AG10803 (cell line): ENCODE measurements at places on chromosomes 7 and 10.
A peak's percentile ranks its signal among the peaks of the same experiment; 100 is the strongest.

- DNase-seq: no peak
Measured at GRCh38 chr7:41107938-41108448, 594.9 kb downstream of the INHBA start.

DNA sequence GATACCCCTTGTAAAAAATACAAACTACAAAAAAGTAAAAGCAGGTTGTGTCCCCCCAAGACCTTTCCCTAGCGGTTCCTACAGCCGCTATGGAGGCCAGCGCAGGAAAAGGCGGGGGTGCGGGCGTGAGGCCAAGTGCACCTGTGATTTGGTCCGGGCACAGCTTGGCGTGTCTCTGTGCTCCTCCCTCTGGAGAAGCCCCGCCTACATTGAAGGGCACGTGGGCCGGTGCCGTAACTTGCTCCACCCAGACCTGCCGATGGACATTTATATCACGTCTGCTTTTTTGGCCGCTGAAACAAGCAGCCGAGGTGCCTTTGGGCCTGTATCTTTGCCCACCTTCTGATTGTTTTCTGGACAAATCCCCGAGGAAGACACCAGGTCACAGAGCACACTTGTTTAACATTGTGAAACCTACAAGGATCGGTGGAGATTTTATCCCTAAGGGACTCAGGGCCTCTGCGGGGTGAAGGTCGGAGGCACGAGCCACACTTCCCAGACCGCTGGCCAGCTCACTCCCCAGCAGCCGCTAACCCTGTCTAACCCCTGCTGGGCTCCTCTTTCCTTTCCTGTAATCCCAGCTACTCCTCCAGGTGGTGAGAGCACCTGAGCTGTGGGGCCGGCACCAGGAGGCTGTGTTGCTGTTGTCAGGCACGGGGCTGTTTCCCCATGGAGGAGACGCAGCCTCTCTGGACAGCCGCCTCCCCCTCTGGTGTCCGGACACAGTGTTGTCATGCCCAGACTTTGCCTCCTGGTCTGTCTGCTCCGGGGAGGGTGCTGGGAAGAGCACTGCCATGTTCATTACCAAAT, 18.8 kb upstream of the INPP5A start:
- no peak for DNase-seq

DNA sequence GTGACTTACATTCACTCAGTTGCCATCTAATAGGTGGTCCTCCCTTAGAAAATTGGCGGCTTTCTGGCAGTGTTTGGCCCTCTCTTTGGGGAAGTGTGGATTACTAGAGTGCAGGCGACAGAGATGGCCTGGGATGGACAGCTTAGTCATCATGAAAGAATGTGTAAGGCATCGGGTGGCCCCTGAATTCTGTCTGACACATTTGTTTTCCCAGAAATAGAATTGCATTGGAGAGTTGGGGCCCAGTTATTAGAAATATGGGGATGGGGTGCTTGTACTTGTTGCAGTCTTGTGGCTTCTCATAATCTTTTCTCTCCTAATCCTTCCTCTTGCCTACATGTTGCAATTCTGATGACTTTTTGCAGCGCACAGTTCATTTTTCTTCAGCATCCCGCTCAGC, 13.8 kb downstream of the TCF7L2 start:
- peak; percentile 49 for DNase-seq

GRCh38 chr7:117588352-117588794, 108.5 kb downstream of the CFTR start:
- no peak for DNase-seq

- DNase-seq: peak; percentile 90
Measured at GRCh38 chr10:101000915-101001658, 1.5 kb downstream of the LZTS2 start.

- no peak for DNase-seq
Measured at GRCh38 chr7:20404320-20404719, 73.6 kb downstream of the ITGB8 start.

GRCh38 chr10:93816123-93816747, 58.5 kb downstream of the LGI1 start:
- peak; percentile 80 for DNase-seq

GRCh38 chr10:55146032-55146431, 345.0 kb upstream of the PCDH15 start:
- DNase-seq: no peak

DNA sequence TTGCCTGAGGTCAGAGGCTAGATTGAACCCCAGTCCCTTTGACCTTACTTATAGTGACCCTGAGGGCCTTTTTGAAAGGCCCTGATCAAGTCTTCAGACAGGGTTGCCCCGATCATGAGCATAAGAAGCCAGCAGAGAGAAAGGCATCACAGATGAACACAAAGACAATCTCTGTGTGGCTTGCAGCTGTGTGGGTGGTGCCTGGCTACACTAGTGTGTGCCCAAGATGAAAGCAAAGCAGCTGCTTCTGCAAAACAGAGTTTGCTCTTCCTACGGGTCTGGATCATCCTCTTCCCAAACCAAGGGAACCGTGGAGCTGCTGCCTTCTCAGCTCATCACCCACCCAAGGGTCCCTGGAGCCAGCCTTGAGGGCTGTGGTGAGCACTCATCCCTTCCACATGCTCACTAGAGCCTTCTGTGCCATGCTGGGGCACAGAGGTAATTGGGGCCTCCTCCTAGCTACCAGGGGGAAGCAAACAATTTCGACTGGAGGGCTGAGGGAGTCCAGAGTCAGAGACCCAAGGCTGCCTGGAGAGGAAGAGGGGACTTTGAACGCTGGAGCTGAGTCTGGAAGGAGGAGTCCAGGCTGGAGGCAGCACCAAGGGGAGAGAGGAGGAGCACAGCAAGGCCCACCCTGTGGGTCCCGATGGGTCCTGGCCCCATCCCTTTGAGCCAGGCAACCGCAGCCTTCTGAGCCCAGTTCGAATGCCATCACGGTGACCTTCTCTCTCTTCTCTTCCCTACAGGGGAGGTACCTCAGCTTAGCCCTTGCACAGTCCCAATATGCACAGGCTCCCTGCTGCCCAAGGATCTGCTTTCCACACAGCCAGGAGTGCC, 42.3 kb downstream of the ANTXRL start:
- no peak for DNase-seq

- DNase-seq: no peak
Measured at GRCh38 chr7:48643431-48644013, 280.8 kb upstream of the CDC14C start.

DNA sequence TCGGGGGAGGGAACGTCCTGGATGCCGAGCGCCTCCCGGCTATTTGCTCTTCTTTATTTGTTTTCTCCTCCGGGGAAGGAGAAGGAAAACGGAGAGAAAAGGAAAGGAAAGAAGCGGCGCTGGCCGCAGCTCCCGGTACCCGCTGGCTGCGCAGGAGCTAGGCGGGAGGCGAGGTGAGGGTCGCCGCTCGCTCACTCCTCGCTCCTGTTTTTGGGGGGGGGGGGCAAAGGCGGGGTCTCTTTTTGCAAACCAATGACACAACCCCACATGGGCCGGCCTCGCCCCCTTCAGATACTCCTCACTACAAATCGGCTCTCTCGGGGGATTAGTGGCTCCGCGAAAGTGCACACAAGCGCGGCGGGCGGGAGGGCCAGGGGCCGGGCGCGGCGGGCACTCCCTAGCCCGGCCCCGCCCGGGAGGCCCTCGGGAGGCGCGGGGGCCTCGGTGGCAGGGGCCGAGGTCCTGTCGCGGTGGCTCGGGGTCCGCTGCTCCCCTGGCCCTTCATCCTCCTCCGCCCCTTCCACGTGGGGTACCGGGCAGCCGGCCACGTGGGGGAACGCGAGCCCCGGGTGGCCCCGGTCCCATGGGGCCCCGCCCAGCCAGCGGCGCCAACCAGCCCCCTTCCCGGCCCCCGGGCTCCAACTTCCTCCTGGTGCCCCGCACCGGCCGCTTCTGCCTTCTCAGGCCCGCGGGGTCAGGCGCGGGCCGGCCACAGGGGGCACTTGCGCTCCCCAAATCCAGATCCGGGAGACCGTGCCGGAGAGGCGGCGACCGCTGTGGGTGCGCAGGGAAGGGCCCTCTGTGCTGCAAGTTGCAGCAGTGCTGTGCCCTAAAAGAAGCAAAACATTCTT, 718 bp upstream of the CTBP2 start:
- peak; percentile 79 for DNase-seq

DNA sequence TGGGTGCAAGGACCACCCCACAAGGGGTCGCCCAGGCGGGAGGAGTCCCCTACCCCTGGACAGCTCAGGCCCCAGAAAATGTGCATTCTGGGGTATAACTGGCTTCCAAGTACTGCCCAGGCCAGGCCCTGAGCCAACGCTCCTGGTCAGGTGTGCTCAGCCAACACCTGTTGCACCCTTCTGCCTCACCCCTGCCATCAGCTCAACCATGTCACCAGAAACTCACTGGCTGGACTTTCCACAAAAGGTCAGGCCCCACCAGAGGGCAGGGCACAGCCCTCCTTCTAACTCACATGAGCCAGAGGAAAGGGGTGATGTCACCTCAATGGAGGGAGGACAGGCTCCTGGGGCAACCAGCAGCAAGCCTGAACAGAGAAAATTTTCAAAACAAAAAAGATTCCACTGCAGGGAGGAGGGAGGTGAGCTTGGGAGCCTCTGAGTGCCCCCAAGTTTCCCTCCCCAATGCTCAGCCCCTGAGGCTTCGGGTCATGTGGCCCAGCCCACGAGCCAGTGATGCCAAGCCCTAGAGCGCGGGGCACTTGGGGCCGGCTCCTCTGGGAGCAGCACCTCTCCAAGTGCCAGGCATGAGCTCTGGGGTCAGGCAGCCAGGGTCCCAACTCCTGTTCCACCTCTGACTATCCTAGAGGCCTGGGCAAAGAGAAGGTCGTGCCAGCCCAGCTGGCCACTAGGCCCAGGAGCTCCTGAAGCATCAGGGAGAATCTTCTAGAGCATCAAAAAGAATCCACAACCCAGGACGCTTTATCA, 2.2 kb downstream of the OGDHL start:
- DNase-seq: no peak

- DNase-seq: peak; percentile 30
Measured at GRCh38 chr7:25124465-25125136, 459 bp downstream of the CYCS start.

DNA sequence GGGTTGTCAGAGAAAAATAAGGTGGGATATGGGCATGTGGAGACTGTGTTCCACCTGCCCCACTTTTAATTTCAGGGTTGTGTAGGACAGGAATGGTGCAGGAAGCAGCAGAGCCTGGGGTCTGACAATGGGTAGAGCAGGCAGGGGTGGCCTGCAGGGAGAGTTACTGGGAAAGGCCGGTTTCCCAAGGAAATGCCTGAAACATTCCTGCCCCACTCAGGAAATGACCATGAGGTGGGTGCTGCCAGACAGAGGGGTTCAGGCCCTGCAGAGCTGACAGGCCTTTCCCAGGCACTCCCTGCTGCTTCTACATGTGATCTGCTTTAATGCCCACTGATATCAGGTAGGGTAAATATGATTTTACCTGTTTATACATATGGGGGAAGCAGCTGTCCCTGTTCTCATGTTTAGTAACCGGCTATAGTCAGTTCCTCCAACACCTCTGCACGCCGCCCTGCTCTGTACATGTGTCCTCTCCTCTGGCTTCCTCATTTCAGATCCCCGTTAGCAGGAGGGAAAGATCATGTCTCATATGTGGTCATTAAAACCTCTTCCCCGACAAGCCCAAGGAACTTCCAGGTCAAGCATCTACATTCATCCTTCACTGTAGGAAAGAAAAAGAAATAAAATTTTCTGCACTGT, 118.6 kb upstream of the PRSS58 start:
- peak; percentile 11 for DNase-seq

DNA sequence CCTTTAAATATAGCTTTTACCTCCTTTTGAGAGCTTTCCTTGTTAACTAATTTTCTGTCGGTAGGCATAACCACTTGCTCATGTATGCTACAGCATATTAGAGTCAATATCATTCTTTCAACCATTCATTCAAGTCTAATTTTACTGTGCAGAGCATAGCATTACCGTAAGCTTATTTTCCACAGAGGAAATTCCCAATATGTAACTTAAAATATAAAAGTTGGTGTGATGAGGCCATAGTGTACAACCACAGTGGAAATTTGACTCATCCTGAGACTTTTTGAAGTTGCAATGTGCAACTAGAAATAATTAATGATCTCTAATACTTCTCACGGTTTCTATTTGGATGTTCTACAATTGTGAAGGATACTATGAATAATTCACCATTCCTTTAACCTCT, 80.6 kb upstream of the KLF6 start:
- no peak for DNase-seq

DNA sequence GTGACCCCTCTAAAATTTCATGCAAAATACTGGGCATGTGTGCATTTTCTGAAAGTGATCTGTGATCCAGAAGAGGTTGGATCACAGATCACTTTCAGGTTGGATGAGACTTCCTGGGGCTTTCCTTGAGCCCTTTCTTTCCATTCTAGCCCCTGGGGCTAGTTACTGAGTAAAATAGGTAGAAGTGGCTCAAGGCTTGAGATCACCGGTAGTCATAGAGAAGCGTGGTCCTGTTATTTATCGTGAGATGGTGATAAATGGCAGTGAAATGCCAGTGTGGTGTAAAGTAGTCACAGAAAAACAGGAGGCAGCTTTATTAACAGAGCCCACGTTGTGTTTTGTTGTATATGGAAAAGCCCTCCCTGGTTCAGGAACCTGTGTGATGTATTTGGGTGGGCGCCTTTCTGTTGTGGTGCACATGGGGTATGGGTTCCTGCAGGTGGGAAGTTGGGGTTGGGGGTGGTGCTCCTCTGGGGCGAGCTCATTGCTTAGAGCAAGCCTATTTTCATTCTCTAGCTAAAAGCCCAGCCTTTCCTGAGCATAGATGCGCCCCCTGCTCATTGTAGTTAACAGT, 34.0 kb upstream of the SH2D4B start:
- DNase-seq: no peak

DNA sequence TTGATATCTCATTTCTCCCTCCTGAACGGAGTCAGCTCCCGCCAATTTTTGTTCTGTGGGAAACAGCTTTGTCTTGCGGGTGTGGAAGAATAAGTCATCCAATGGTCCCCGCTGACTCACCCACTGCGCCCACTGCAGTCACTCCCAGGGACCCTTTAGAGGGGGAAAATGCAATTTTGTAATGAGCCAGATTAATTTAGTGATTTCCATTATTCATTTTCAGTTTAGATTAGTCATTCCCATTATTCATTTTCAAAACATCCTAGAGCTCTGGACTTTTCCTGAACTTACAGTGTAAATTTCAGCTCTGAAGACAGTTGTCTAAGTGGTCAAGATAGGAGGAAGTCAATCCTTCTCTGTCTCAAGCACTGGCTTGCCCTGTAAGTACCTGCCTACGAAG, 154.9 kb upstream of the TMEM72 start:
- DNase-seq: peak; percentile 33
